ENCODE measurements at places on chromosomes 13 and 19.

- no peak for DNase-seq
Observed at GRCh38 chr13:97240788-97241734, 18.9 kb downstream of the MBNL2 start.

DNA sequence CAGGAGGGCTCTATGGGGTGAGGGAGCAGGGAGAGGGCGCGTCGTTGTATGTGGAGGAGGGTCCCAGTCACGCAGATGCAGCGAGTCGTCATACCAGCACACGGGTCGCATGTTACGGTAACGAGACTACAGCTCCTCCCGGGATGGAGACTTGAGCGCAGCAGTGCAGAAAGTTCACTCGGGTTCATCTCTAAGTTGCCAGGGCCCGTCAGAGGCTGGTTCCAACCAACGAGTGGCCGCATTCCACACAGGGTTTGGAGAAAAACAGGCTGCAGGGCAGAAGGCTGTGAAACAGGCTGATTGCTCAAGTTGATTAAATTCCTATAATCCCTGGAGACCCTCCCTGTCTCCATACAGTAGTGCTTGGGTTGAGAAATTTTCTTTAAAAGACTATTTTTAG, 21.9 kb upstream of the TTYH1 start:
- DNase-seq, result no peak

DNA sequence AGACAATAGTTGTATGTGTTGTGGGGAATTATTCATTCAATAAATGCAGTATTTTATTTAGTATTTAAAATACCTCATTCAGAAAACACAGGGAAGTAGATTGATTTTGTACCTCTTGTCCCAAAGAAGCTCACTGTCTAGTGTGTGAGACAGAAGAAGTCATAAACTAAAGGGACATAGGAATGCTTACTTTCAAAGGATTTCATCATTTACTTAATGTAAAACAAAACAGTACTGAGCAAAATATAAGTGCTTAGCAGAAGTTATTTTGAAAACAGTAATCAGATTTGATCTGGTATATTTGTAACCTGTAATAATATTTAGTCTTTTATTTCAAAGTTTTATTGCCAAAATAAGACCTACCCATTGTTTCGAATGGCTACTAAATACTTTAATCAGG, 117.9 kb downstream of the TDRD3 start:
- no peak for DNase-seq

DNA sequence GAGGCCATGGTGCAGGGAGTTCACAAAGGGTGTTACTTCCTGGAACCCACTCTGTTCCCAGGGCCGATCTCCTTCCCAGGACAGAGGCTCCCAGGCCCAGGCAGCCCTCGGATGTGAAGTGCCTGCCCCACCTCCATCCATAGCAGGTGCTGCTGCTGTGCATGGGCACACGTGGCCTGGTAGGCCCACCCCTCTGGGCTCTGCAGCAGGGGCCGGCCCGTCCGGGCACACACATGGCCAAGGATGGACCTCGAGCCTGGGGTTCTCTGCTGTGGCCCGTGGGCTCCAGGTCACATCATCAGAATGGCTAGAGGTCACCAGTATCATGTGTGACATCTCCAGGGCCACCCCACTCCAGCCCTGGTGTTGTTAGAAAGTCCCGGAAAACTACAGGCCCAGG, 71.8 kb downstream of the GADD45B start:
- no peak for DNase-seq

DNA sequence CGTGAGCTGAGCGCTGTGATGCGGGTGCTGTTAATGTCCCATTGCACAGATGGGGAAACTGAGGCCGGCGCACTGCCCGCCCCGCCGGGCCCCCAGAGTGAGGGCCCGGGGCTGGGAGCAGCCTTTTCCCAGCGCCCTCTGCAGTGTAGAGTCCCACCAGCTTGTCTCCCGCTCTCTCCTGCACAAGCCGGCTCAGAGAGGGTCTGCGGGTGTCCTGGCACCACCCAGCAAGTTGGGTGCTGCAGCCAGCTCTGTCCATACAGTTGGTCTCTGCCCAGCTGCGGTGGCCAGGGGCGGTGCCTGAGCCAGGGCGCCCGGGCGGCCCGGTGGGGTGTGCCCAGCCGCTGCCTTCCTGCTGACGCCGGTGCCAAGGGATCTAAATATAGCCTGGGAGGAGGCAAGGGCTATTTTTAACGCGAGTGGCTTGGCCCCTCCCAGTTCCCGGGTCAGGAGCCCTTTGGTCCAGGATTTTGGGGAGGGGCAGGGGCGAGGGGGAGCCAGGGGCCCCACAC, 19.3 kb downstream of the GADD45B start:
- no peak for DNase-seq

DNA sequence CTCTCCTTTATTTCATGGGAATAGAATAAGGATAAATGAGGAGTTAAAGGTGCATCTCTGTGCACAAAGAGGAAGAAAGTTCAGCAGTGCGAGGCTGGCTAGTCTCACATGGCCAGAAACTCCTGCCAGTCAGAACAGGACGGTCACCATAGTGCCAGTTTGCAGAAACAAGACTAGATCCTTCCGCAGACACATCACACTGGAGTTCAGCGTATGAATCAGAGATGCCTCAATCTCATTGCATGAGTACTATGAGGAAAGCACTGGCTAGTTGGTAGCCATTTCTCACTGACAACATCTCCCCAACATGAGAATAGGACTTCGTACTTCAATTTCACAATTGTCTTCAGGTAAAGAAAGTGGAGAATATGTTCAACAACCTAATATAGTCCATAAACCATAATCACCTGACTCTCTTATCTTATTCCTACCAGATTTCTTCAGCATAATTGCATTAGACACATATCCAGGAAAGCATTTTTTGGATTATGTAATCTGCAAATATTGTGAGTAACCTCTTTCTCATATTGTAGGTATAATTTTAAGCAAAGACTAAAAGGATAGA, 34.9 kb downstream of the RXFP2 start:
- no peak for DNase-seq

DNA sequence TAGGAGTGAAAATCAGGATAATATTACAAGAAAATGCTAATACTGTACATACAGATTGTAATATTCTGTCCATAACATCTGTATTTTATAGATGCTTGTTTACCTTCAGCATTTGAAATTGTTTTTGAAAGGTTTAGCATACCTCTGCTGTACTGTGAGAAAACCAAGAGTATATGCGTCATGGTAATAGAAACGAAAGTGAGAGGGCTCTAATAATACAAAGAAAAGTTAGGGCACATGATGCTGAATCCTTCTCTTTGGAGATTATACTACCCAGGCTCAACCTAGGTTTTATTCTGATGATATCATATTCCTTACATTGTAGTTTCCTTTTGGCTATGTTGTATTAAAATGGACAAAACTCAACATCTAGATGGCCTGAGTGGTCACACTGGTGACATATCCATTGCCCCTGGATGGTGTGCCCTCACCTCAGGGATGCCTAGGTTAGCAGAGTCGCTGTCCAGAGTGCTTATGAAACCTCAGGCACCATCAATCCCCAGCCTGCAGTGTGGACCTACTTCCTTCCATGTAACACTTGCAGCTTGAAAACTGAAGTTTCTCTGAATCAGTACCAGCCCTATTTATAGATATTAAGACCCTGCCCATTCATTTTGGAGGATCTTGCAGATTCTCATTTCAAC, 253.7 kb downstream of the KCTD12 start:
- no peak for DNase-seq

DNA sequence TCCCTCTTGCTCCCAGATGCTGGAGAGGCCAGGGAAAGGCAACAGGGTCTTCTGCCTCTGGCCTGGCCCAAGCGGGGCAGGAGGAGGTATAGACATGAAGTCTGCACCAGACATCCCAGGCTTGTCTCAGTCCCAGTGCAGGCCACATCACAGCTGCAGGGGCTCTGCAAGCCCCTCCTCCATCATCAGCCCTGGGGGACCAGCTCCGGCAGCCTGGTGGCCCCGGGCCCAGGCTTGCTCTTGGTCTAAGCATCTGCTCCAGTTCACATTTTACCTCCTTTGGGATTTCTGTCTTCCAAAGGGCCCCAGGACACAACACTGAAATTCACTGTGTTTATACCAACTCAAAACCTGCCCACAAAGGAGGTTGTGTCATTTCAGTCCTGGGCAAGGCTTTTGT, 359.4 kb downstream of the ZNF536 start:
- no peak for DNase-seq

DNA sequence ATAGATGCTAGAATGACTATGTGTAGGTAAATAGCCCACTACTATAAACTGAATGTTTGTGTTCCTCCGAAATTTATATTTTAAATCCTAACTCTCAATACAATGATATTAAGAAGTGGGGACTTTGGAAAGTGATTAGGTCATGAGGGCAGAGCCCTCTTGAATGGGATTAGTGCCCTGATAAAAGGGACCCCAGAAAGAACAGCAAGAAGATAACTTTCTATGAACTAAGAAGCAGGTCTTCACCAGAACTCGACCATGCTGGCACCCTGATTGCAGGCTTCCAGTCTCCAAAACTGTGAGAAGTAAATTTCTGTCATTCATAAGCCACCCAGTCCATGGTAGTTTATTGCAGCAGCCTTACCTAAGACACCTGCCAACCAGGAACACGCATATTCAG, 33.9 kb downstream of the OXGR1 start:
- DNase-seq, result no peak

DNA sequence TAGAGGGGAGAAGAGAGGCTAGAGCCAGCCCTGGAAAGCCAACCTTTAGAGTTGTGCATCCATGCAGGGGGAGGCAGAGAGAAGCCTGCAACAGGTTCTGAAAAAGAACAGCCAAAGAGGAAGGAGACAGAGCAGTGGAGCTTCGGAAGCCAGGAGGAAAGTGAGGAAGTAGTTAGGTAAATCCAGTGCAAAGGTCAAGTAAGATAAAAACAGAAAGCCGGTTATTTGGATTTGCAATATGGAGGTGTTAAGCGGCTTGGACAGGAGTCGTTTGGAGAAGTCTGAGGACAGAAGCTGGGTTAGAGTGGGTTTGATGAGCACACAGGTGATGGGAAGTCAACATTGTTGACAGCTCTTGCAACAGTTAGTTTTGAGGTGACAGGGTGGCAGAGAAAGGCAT, 53.5 kb upstream of the FLT1 start:
- DNase-seq, result no peak

DNA sequence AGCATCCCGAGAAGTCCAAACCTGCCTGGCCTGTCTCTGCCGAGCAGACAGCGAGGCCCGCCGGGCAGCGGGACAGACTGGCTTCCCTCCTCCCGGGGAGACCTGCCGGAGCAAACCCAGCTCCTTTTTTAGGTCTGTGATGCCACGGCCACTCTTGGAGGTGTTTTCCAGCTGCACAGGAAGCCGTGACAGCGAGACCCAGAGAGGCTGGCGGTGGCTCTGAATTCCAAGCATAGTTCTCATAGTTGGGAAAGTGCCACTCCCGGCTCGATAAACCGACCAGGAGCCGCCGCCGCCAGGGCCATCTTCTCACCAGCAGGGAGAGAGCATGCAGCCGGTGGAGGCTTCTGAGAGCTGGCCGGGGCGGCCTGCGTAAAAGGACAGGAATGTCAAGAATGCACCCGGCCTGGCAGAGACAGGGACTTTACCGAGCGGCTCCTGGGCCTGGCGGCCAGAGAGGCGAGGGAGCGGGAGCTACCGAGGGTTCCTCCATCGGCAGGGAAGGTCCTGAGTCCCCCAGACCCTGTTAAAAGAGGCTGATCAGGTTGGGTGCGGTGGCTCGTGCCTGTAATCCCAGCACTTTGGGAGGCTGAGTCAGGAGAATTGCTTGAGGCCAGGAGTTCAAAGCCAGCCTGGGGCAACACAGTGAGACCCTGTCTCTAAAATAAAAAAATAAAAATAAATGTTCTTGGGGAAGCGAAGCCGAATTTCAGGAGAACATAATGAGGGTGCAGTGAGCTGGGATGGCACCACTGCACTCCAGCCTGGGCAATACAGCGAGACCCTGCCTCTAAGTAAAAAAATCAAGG, 64.9 kb downstream of the GADD45B start:
- no peak for DNase-seq

- DNase-seq, result no peak
Observed at GRCh38 chr19:53091413-53092254, 11.6 kb downstream of the ZNF160 start.

DNA sequence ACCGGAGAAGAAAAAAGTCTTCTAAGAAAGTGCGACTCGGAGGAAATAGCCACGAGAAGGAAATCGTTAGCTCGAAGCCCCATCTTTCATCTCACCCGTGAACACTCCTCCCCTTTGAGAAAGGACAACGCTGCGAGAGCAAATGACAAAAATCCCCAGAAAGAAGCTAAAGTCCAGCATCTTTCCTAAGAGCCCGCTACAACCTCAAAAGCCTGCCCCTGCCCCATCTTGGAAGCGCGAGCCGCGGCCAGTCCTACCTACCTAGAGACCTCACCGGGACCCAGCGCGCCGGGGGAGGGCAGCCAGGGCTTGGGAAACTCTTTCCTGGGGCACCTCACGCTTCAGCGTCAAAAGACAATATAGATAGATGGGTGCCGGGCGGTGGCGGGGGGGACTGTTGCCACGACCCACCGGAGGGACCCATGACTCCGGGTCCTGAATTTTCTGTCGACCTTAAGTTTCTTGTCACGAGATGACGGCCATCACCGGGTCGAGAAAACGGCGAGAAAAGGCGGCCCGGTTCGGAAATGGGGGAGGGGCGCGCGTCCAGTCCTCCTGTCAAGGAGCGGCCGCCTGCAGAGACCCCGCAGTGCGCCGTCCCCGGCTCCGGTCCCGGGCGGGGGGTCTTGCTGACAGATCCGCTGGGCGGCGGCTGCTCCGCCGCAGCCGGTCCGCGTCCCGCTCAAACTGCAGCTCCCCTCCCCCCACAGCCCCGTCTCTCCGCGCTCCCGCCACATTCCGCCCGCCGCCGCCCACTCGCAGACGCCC, 65.9 kb downstream of the KCNRG start:
- peak; percentile 54 for DNase-seq

GRCh38 chr13:104422668-104423067, 1356.5 kb upstream of the SLC10A2 start:
- no peak for DNase-seq

GRCh38 chr13:98504371-98504963, 72.4 kb downstream of the STK24 start:
- DNase-seq, result peak; percentile 70

DNA sequence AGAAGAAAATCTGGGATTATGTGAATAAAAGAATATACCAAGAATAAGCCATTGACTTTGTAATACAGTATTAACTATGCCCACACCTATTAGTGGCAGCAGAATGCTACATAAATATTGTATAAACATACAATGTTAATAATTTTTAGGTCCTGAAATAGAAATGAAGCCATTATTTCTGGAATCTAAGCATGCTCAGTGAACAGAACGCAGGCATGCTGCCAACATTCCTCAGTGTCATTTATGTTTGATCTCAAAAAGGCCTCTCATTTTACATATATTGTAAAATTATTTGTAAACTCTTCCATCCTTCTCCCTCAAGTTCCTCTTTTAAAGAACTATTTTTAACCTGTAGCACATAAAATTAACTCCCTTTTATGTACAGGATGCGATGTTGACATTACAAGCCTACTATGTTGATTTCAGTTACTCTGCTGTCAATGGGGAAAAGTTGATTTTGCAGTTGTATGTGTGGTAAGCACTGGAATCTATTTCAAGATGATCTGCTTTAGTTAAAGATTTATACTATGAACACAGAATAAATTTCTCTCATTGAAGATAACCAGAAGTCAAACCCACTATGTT, 118.8 kb downstream of the VWA8 start:
- DNase-seq, result no peak

GRCh38 chr13:49292742-49293486, 45.2 kb downstream of the CDADC1 start:
- no peak for DNase-seq

- no peak for DNase-seq
Observed at GRCh38 chr13:42363941-42364612, 92.1 kb downstream of the AKAP11 start.

- DNase-seq, result no peak
Observed at GRCh38 chr13:25683056-25683455, 311.3 kb downstream of the ATP8A2 start.

GRCh38 chr19:50300051-50300450, 29.1 kb downstream of the KCNC3 start:
- DNase-seq, result no peak

- DNase-seq, result no peak
Observed at GRCh38 chr19:35363001-35363590, 4.8 kb downstream of the FFAR3 start.
